ENCODE measurements at places on chromosomes 6 and 20.

DNA sequence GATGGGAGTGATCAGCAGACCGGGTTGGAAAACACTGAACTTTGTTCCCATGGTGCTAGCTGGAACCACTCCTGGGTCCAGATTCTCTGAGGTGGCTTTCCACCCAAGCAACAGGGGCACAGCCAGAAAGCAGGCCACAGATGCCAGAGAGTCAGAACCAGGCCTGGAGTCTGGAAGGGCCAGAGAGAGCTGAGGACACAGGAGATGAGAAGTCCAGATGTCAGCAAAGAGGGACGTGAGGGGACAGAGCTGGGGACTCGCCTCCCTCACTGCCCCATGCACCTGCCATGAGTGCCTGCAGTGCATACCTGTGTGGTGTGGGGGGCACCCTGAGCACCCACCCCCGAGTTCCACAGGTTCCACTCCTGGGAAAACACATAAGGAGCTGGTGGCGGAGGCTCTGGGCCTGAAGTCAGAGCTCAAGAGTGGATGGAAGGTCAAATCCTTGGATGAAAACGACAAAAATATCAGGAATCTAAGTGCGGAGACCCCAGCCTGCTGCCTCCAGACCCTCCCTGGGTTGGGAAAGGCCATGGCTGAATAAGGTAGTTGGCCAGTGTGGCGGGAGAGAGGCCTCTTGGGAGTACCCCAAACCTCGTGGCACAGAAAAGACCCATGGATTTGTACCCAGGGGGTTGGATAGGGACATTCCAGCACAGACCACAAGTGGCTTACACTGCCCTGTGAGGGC is 224.2 kb downstream of the SYNDIG1 start:
- peaks cover 11% of the 10 kb centered on the region for H3K4me1 ChIP-seq
- H3K4me3 ChIP-seq, result no peak overlapping the region
- peaks cover 37% of the 10 kb centered on the region for H3K27me3 ChIP-seq
- H3K27ac ChIP-seq, result no peak overlapping the region

DNA sequence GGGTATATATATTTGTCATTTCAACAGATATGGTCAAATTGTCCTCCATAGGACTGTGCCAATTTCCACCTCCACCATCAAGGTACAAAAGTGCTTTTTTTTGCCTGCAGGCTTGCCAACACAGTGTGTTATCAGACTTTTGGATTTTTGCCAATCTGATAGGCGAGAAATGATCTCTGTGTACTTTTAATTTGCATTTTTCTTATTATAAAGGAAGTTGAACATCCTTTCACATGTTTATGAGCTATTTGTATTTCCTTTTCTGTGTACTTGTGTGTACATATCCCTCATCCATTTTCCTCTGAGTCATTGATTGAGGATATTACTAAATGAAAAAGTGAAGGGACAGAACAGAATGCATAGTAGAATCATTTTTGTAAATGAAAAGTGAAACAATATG is 39.0 kb upstream of the PTPN1 start:
- no peaks in the 10 kb centered on the region for H3K36me3 ChIP-seq
- H3K27ac ChIP-seq, result no peak overlapping the region
- H3K4me3 ChIP-seq, result no peak overlapping the region
- peaks cover 26% of the 10 kb centered on the region for H3K4me1 ChIP-seq
- no peak for DNase-seq

GRCh38 chr6:29631860-29632731 is 887 bp downstream of the GABBR1 start:
- H3K36me3 ChIP-seq, result no peaks in the 10 kb centered on the region
- peaks cover 51% of the 10 kb centered on the region for H3K4me1 ChIP-seq
- H3K27ac ChIP-seq, result peak overlapping the region; percentile 67

DNA sequence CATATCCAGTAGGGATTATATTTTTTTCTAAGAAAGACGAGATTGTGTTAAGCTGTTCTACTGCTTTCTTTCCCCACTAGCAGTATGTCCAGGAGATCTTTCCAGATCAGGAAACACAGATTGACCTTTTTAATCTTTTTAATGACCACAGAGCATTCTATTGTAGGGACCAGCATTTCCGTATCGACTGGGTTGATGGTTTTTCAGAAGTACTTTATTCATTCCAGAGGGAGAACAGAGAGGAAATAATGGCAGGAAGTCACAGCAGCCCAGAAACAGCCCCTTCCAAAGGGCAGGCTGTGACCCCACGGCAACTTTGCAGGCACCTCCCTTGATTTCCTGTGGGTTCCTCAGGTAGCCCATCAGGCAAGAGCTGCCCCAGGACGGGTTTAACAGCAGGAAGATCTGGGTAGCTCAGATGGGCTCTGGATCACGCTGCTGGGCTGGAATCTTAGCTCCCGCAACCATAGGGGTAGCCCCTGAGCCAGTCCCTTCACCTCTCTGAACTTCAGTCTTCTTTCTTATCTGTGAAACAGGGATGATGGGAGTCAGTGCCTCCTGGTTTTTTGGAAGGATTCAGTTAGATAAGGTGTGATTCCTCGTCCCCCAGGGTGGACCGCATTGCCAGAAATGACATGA is 23.8 kb upstream of the CHMP4B start:
- DNase-seq, result no peak
- peaks cover 4% of the 10 kb centered on the region for H3K27me3 ChIP-seq
- H3K36me3 ChIP-seq, result peaks cover 10% of the 10 kb centered on the region
- H3K4me3 ChIP-seq, result no peak overlapping the region

GRCh38 chr20:35571555-35571954 is 29.7 kb downstream of the ERGIC3 start:
- no peaks in the 10 kb centered on the region for H3K4me1 ChIP-seq
- no peak overlapping the region for H3K4me3 ChIP-seq
- H3K27ac ChIP-seq, result no peak overlapping the region
- H3K36me3 ChIP-seq, result peaks cover 11% of the 10 kb centered on the region

DNA sequence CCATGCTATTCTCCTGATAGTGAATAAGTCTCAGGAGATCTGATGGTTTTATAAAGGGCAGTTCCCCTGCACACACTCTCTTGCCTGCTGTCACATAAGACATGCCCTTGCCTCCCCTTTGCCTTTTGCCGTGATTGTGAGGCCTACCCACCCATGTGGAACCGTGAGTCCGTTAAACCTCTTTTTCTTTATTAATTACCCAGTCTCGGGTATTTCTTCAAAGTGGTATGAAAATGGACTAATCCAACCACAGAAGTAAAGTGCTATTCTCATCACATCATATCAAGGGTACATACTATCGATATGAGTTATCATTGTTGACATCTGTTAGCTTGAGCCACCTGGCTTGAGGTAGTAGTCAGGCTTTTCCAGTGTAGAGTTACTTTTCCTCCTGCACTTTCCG is 2.3 kb downstream of the MANBAL start:
- H3K27me3 ChIP-seq, result peaks cover 8% of the 10 kb centered on the region
- peak overlapping the region; percentile 69 for H3K27ac ChIP-seq
- DNase-seq, result no peak

DNA sequence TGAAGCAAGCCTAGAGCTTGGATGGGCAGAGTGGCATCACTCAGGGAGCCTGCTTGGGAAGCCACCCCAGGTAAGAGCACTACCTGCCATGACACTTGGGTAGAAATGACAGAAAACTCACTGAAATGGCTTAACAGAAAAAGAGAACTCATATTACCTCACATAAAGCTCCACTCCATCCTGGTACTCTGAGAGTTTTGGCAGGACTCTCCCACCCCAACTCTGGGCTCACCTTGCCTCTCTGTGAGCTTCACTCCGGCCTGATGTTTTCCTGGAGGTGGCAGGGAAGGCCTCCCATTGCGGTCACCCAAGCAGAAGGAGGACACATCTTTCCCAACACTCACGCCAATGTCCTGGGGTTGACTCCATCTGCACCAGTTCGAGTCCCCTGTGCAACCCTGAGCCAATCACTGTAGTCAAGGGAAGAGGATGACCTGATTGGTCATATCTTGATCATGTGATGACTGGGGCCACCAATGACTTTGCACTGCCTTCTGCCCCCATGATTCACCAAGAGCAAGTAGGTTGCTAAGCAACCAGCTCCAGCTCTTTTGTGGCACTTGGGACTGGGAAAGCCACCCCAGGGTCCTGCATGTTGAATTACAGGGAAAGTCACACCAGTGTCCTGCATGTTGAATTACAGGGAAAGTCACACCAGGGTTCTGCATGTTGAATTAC is 446.1 kb upstream of the SULF2 start:
- peaks cover 4% of the 10 kb centered on the region for H3K27me3 ChIP-seq
- no peak overlapping the region for H3K27ac ChIP-seq
- no peaks in the 10 kb centered on the region for H3K4me1 ChIP-seq
- no peak overlapping the region for H3K4me3 ChIP-seq

GRCh38 chr20:9514461-9515213 is at the start of gene LAMP5:
Gene LAMP5, plus strand, starts transcription at chr20:9514590. Its CDS starts 263 bp downstream, at chr20:9514853.
- H3K4me1 ChIP-seq, result peaks cover 8% of the 10 kb centered on the region
- peaks cover 58% of the 10 kb centered on the region for H3K27me3 ChIP-seq
- H3K4me3 ChIP-seq, result peak within 1 kb of the TSS; percentile 8
- H3K27ac ChIP-seq, result no peak within 1 kb of the TSS
- H3K36me3 ChIP-seq, result no peaks in the 10 kb centered on the region
- peak; percentile 17 for DNase-seq

- H3K4me3 ChIP-seq, result no peak overlapping the region
- H3K36me3 ChIP-seq, result peaks cover 8% of the 10 kb centered on the region
- peak; percentile 15 for DNase-seq
- H3K27ac ChIP-seq, result no peak overlapping the region
- peaks cover 5% of the 10 kb centered on the region for H3K27me3 ChIP-seq
Measured at GRCh38 chr6:125307964-125308615, 6.3 kb upstream of the HDDC2 start.

DNA sequence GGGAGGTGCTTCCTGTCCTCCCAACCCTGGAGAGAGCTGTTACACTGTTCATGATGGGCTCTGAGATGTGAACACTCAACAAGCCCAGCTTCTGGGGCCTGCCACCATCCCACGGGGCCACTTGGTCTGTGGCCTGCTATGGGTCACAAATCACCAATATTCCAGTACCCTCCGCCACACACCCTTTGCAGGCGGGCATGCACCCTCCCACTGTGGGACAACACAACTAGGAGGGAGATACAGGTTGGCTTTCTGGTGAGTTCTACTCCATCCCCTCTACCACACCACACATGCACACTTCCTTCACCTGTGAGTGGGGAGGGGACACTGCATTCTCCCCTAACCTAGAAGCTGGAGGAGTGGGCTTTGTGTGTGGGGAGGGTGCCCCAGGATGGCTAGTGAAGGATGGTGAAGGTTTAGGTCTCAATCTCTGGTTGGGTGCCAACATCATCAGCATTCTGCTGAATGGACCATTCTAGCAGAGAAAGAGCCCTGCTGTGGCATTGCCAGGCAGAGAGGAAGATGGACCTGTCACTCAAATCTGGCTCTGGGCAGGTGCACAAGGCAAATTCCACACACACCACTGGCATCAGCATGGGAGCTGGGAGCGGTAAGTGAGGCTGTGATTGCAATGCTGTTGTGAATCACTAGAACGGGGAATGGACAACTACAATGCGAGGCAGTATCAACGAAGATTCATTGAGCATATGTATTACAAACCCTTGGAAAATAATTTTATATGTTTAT is 175.1 kb downstream of the THBS2 start:
- peaks cover 18% of the 10 kb centered on the region for H3K36me3 ChIP-seq
- H3K4me1 ChIP-seq, result peaks cover 23% of the 10 kb centered on the region
- no peaks in the 10 kb centered on the region for H3K27me3 ChIP-seq
- H3K4me3 ChIP-seq, result no peak overlapping the region

GRCh38 chr6:144588697-144589325 is 303.7 kb downstream of the UTRN start:
- peak overlapping the region; percentile 14 for H3K27ac ChIP-seq
- no peak for DNase-seq
- H3K27me3 ChIP-seq, result no peaks in the 10 kb centered on the region
- peaks cover 24% of the 10 kb centered on the region for H3K36me3 ChIP-seq
- peaks cover 34% of the 10 kb centered on the region for H3K4me1 ChIP-seq

GRCh38 chr6:106745824-106746582 is 116.6 kb downstream of the QRSL1 start:
- H3K27ac ChIP-seq, result peak overlapping the region; percentile 59
- H3K27me3 ChIP-seq, result peaks cover 4% of the 10 kb centered on the region

GRCh38 chr20:61955668-61956395 is 109.8 kb downstream of the TAF4 start:
- H3K27ac ChIP-seq, result no peak overlapping the region
- H3K27me3 ChIP-seq, result peaks cover 18% of the 10 kb centered on the region
- no peak for DNase-seq
- H3K36me3 ChIP-seq, result no peaks in the 10 kb centered on the region

DNA sequence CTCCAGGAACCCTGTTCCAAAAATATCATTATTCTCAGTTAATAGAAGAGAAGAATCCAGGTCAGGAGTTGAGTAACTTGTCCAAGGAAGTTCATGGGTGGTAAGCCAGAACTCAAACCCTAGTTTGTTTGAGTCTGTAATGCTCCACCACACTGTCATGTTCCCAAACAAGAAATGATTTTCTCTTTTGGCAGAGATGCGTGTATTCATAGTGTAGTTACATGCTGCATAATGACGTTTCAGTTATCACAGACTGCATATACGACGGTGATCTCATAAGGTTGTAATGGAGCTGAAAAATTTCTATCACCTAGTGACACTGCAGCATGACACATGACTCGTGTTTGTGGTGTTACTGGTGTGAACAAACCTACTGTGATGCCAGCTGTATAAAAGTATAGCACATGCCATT is 102.6 kb downstream of the TULP4 start:
- no peak overlapping the region for H3K4me3 ChIP-seq
- H3K36me3 ChIP-seq, result peaks cover 10% of the 10 kb centered on the region
- peaks cover 52% of the 10 kb centered on the region for H3K4me1 ChIP-seq
- peak; percentile 15 for DNase-seq
- H3K27ac ChIP-seq, result no peak overlapping the region

DNA sequence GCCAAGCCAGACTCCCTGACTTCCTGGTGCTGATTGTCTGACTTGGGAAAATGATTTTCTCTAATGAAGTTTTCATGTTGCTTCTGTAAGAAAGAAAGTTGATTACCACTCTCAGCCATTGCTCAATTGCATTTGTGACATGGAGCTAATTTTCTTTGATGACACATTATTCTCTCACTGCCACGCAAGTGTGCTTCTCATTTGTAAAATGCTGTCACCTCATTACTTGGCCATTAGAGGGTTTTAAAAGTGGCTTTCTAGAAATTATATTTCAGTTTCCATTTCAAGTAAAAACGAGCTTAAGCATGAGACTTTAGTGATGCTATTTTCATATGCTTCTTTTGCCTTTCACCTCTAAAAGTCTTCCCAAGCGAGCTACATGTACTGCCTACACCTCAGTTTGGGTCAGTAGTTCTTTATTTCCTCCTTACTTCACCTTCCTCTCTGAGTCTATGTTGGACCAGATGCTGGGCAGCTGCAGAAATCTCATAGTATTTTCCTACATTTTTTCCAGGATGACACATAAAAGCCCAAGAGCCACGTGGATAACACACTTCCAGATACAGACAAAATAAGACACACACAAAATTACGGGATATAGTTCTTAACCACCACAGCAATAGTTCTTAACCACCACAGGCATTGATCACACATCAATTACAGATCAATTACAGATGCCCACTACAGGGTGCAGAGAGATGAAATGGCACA is 6.3 kb upstream of the FAM210B start:
- no peaks in the 10 kb centered on the region for H3K36me3 ChIP-seq
- peaks cover 43% of the 10 kb centered on the region for H3K4me1 ChIP-seq
- no peak overlapping the region for H3K4me3 ChIP-seq
- no peaks in the 10 kb centered on the region for H3K27me3 ChIP-seq

DNA sequence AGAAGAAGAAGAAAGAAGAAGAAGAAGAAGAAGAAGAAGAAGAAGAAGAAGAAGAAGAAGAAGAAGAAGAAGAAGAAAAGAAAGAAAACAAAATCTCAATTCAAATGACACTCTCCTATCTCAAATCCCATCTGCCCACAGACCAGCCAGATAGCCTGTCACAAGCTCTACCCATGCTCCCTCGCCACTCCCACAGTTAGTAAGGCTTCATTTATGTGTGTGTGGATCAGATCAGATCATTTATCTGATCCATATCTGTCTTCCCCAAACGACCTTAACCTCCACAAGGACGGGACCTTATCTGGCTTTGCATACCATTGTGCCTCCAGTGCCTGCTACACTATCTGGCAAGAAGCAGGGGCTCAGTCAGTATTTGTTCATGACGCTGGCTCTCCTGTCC is 81.9 kb upstream of the RREB1 start:
- peaks cover 25% of the 10 kb centered on the region for H3K27me3 ChIP-seq
- DNase-seq, result no peak
- H3K4me1 ChIP-seq, result no peaks in the 10 kb centered on the region

Measured in HFFc6 (cell line).